ENCODE measurements at places on chromosomes 12 and 14.
A peak's percentile ranks its signal among the peaks of the same experiment; 100 is the strongest.

DNA sequence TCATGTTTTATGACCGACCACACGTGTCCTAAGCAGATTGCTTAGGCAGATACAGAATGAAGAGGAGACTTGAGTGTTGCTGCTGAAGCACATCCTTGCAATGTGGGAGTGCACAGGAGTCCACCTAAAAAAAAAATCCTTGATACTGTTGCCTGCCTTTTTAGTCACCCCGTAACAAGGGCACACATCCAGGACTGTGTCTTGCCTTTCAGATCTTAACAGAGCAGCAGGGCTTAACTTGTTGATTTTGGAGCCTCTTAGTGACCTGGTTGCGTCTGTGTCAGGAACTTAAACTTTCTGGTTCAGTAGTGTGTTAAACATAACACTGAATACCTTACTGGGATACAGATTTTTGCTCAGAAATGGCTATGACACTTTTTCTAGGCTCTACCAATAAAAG is 6.5 kb downstream of the EIF2B2 start:
- no peak for DNase-seq

- DNase-seq, result no peak
These were observed 110.7 kb downstream of the NCOR2 start for GRCh38 chr12:124456652-124457152.

DNA sequence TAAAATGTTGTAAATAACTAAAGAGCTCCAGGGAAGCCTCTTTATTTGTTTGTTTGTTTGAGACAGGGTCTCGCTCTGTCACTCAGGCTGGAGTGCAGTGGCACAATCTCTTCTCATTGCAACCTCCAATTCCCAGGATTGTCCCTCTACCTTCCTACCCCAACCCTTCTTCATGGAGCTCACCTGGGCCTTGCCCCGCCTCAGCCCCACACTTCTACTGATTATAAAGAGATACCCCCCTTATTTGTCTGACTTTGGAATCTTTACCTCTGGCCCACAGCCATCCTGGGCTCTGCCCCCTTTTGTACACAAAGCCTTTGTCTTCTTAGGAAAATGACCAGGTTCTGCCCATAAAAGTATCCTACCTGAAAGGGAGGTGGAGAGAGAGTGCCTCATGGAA is 9.1 kb upstream of the BLTP3B start:
- no peak for DNase-seq

DNA sequence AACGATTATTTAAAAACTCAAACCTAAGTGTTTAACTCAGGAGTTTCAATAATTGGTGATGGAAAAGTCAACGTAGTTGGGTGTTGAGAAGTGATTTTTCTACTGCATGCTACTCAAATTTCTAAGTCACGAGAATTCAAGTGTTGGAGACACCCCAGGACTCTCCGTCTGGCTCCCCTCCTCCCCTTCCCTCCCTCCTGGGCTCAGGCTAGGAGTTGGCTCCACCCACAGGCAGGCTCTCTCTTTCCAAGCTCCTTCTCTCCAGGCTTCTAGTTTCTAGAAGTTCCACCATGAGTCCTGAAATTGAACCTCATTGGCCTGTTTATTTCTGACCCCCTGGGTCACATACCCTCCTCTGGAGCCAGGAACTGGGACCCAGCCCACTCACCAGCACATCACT is 73.0 kb downstream of the TMEM132D start:
- DNase-seq, result no peak

DNA sequence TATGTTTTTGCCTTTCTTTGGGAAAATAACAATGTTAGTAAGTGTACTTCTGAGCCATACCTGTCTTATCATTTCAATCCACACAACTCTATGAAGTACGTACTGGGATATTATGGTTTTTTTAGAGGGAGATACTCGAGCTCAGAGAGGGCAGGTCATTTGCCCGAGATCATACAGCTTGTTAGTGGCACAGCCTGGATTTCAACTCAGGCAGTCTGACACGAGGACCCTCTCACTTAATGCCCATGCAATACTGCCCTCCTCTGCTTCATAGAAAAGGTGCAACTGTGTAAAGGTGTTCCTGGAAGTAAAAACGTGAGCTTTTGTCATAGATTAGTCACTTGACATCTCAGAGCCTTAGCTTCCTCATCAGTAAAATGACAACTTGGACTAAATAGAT is 128.0 kb downstream of the NDUFA12 start:
- peak; percentile 15 for DNase-seq

GRCh38 chr14:43949400-43949799 is 557.7 kb downstream of the FSCB start:
- DNase-seq, result no peak

- DNase-seq, result no peak
These were observed 35.8 kb downstream of the ITPK1 start for GRCh38 chr14:93079865-93080403.

- DNase-seq, result no peak
These were observed 70.7 kb downstream of the AACS start for GRCh38 chr12:125135906-125136305.

DNA sequence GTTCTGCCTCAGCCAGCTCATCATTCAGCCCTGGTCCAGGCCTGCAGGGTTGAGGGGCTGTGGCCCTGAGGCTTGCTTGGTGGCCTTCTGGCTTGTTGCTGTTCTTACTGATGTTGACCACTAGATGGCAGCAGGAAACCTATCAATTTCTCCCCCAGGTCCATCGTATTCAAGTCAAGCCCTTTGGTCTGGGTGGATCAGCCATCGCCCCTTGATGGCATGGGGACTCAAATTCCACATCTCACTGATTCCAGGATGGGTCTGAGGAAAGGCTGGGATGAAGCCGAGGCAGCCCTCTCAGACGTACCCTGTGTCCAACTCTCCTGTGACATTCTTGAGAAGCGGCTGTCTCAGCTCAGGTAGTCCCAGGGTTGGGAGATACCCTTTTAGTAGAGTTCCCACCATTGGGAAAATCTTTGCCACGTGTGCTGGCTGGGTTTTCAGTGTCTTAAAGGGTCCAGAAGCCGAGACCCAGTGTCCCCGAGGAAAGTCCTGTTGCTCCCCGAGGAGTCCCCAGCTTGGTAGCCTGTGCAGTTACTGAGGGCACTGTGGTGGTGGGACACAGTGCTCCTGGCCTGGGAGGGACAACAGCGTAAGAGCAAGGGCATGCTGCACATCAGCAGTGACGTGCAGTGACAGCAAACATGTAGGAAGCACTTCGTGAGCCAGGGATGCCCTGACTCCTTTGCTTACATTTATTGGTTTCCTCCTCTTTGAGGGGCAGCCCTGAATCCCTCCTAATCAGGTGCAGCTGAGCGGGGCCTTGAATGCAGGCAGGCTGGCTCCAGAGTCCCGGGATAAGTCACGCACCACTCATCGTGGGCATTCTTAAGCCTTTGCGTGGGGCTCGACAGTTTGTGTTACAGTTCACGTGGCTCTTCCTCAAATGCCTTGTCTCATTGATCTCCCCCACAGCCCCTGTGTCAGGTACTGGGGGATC is 58.6 kb downstream of the TSPAN9 start:
- DNase-seq, result peak; percentile 74

GRCh38 chr14:93736378-93737014 is 51.8 kb downstream of the PRIMA1 start:
- DNase-seq, result peak; percentile 15

DNA sequence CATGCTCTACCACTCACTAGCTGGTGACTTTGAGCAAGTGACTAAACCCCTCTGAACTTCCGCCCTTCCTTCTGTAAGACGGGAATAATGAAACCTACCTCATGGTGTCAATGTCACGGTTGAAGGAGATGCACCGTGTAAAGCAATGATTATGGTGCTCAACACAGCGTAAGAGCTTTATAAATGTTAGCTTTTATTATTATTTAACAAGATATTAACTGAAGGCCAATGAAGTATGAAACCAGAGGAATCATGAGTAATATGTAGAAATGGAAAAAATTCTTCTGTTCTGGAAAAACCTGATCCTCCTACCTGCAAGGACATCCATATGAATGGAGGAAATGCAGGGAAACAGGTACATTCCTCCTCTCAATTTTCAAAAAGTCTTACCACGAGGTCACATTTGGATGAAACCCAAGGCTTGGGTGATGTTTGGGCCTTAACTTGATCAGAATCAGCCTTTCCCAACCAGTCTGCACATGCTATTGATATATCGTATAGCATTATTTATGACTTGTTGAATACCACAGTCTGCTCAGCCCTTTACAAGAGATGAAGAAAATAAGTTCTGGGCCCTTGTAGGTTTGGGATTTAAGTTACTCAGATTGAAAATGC is 166.8 kb upstream of the TBX3 start:
- DNase-seq, result no peak

DNA sequence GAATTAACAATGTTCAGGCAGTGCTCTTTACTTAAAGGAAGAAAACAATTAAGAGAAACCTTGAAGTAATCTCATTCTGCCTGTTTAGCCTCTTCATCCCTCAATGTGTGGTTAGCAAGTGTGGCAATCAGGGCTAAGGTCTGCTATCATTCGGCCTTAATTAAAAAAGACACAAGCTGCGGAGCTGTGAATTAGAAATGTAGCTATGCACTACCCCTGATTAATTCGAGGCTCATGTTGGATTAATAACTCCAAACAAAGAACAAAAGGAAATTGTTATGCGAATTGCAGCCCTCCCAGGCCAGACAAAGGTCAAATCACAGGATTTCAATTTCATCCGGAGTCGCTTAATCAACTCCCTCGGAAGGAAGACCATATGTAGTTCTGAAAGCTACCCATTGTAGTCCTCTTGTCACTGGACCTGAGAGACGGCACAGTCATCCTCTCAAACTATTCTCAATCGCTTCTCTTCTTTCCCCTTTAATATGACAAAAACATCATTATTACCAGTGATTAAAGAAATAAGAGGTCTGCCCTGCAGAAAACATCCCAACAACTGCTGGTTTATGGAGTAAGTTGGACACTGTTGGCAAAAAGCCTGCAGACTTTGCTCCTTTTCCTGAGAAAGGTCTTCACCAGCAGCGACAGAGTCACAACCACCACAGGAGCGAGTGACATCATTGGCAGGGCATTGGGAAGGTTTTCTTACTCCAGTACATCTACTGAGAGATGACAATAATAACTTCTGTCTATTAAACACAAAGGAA is 71.1 kb upstream of the SOX5 start:
- DNase-seq, result no peak

GRCh38 chr12:28817524-28817923 is 331.6 kb upstream of the FAR2 start:
- no peak for DNase-seq

DNA sequence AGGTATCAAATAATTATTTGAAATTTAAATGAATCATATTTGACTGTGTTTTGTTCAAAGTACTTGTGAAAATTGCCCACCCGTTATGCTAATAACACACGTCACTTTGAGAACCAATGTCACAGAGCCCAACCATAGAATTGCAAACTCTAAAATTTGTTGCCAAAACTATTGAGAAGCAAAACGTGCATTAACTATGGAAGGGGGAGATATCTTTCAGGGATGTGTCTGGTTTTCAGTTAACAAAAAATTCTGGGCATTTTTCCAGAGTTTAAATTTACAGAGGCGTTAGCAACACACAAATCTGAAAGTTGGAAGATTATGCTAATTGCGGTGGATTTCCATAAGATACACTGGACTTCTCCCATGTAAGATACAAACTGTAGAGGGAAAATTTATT is 371.8 kb upstream of the E2F7 start:
- DNase-seq, result no peak

DNA sequence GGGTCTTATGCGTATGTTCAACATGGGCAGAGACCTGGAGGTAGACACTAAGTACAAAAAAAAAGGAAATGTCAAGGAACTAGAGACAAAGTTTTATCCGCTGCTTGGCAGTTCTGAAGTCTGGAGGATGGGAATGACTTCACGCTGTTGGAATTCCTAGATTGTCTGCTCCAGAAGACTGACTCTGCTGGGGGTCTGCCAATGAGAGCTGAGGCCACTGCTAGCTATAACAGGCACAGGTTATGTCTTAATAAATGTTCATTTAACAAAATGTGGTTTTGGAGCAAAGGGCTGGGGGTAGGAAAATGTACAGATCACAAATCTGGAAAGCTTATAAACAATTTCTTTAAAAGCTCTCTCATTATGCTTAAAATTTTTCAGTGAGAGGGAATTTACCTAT is 5.9 kb downstream of the RNASE8 start:
- no peak for DNase-seq

DNA sequence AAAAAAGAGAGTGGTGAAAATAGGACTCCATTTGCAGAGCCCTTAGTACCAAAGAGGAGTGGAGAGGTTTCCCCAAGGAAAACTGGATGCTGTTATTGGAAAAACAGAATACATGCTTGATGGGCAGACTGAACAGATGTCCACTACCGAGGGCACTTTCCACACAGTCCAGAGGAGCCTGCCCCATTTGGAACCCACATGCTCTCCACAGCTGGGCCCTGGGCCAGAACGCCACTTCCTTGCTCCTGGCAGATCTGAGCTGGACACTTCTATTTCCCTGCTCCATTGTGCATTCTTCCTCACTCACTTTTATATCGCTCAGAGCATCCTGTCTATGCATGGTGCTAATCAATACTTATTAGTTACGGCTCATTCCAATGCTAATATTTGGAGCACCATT is 249.9 kb downstream of the SLC15A4 start:
- DNase-seq, result no peak

DNA sequence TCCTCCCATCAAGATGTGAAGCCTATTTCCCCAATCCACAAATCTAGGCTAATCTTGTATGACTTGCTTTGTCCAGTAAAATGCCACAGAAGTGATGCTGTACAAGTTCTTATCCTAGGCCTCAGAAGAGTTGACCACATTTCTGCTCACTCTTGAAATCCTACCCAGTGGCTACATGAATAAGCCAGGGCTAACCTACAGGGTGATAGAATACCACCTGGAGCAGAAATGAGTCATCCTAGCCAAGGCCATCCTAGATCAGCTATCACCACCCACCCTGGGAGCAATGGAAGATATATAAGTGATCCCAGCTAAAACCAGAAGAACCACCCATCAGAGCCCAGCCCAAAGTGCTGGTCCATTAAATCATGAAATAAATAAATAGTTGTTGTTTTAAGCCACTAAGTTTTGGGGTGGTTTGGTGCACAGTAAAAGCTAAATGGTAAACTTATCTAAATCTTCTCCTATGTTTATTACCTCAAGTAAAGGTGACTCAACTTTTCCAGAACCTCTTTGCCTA is 105.1 kb downstream of the RPS29 start:
- DNase-seq, result no peak

DNA sequence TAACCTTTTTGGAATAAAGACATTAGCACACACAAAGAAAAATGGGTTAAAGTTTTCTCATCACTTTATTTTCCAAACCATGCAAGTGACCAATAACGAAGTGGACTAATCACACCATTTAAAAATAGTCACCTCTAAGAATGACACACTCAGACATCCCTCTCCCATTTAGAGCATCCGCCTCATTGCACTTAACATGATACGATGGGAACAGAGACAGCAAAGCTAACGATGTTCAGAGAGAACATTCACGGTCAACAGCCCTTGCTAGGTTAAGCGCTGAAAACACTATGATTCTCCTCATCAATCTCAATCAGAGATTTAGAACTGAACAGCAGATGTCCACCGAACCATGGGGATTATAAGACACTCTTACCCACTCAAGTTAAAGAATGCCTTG is 35.8 kb downstream of the NIN start:
- no peak for DNase-seq

All from hematopoietic multipotent progenitor cell treated with erythropoietin and hydrocortisone succinate and interleukin-3 and kit ligand, for 8 days (in vitro differentiated cells).